ENCODE measurements at places on chromosomes 2 and 18.

GRCh38 chr2:231575612-231576256, 16.9 kb upstream of the TEX44 start:
- DNase-seq, result no peak

GRCh38 chr2:164504253-164504652, 117.0 kb downstream of the GRB14 start:
- DNase-seq, result no peak

GRCh38 chr2:98269830-98270229, 76.4 kb upstream of the CNGA3 start:
- DNase-seq, result no peak

DNA sequence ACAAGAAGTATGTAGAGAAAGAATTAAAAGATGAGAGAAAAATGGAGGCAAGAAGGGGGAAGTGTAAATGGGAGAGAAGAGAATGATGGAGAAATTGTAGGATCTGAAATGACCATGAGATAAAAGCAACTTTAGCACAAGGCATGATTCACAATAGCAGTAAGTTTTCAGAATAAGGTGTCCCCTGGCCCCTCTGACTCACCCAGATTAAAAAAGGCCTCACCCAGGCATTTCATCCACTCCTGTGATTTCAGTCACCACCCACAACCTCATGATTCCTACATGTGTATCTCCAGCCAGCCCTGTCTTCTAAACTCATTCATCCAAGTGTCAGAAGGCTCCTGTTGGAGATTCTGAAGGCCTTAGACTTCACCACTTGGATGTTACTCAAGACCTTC, 56.6 kb downstream of the SP100 start:
- no peak for DNase-seq

- no peak for DNase-seq
These were observed 145.9 kb downstream of the DLGAP1 start for GRCh38 chr18:4309227-4309626.

GRCh38 chr2:235533198-235533597, 39.4 kb downstream of the AGAP1 start:
- no peak for DNase-seq
